ENCODE measurements at places on chromosomes 12 and 14. TPM values are rescaled to one million over a fixed set of nuclear protein-coding genes. Genes with fewer than 3 reads are reported as not detected.

The FAM222A gene
- total RNA-seq: under 0.01 TPM

The ADGRD1 gene
- 7.3 TPM for total RNA-seq

The TMTC3 gene
- total RNA-seq: 32.5 TPM

The CARMIL3 gene
- total RNA-seq: 0.17 TPM

The HAL gene
- total RNA-seq: 0.17 TPM

- DNase-seq: no peak
These were observed 3.8 kb downstream of the USP15 start for GRCh38 chr12:62263966-62264365.

- DNase-seq: no peak
These were observed 1.3 kb downstream of the GPR65 start for GRCh38 chr14:88005978-88006851.

DNA sequence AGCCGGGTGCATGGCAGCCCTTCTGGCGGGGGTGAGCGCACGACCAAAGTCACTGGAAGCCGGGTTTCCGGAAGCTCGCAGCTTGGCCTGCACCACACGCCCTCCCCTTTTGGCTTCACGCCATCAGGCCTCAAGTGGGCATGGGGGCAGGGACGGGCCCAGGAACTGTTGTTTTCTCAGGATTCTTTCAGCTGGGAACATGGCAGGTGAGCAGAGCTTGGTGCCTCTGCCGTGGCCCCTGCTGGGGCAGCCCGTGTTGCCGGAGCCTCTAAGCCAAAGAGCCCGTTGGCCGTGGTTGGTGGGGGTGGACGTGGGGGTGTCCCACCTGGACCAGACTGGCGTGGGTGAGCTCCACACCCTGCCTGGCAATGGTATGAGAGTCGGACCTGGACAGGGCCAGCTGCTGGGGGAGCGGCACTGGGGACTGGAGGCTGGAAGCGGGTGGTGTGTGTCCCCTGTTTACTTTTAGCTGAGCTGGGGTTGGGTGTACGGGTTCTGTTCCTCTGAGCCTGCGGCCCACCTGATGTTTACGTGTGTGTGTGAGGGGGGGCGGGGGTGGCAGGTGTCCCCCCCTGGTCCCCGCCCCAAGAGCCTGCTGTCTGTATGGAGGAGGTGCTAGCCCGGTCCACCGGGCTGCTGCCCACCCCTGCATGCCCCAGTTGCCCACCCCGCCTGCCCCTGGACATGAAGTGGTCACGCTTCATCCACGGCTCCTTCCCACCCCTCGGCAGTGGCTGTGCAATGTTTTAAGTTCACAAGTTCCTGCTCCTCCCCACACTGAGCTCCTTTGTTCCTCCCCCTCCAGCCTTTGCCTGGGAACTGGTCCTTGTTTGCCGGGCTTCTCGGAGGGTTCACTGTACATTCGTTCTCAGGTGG lies 28.7 kb upstream of the PLD4 start:
- DNase-seq: no peak

- no peak for DNase-seq
These were observed 1116.2 kb downstream of the FLRT2 start for GRCh38 chr14:86646125-86646524.

- DNase-seq: peak; percentile 31
These were observed 449.3 kb downstream of the FOXG1 start for GRCh38 chr14:29215853-29216252.

DNA sequence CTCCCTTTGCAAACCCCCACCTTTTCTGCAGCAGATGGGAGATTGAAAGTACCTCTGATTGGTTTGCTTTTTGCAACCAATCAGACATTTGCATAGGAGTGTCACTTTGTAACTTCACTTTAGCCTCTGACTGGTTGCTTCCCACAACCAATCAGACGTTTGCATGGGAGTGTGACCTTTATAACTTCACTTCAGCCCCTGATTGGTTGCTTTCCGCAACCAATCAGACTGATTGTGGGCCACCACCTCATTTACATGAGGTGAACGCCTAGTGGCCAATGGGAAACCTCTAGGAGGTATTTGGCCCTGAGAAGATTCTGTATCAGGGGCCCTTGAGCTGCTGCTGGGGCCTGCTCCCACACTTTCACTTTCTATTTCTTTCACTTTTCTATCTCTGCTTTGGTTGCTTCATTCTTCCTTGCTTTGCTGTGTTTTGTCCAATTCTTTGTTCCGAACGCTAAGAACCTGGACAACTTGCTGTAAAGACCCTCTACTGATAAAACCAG lies 106.0 kb upstream of the PRICKLE1 start:
- DNase-seq: no peak

GRCh38 chr12:53695152-53696145 lies 19.6 kb upstream of the ATP5MC2 start:
- DNase-seq: peak; percentile 56
